ENCODE measurements at places on chromosomes 12 and 14.

DNA sequence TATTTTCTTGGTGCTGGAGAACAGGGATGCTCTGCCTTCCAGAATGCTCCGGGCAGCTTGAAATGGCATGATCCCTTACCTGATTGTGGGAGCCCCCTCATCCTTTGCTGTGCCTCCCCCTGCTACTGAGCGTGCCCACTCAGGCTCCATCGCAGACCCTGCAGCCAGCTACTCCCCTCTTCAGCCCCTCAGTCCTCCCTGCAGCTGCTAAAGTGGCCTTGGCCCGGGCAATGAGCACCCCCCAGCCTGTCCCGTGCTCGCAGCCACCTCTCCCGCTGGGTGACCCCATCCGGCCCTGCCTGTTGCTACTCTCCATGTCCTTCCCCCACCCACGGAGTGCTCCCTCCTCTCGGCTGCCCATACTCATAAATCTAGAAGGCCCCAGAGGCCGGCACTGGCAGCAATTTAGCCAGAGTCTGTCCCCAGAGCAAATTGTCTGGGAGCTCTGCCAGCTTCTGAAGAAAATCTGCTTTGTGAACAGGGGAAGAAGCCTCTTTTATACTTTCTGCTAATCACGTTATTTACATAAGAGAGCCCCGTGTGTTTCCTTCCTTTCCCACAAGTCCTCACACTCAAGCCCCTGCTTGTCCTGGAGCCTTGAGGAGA is 143.7 kb upstream of the FRMD6 start:
- DNase-seq, result no peak

- DNase-seq, result no peak
Measured at GRCh38 chr12:21659383-21659782, 1.7 kb upstream of the LDHB start.

- no peak for DNase-seq
Measured at GRCh38 chr12:76240281-76240680, 107.9 kb downstream of the BBS10 start.

DNA sequence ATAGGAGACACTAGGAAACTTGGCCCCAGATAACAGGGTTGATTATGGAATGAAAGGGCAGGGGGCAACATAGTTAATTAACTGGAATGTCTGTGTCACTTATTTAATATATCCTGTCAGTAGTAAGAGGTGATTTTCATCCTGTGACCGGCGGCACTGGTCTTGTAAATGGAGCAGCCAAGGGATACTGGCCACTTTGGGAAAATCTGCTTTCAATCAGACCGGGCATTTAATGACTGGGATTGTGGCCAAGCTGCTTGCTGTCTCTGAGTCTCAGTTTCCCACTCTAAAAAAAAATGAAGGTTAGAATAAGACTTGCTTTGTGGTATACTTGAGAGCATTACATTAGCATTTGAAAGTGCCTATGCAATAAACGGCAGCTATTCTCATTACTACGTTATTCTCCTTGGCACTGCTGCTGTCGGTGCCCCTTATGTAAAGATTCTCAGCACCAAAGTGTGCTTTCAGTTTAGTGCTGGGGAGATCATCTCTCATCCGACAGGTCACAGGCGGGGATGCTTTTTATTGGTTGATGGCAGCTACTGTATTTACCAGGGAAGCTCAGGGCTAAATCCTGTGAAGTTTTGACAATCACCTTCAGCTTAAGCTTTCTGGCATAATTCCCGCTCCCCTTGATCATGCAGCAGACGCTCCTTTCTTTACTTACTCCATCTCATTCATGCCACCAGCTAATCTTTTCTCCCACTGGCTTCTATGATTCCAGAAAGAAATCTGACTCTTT is 162.1 kb downstream of the ESRRB start:
- no peak for DNase-seq

DNA sequence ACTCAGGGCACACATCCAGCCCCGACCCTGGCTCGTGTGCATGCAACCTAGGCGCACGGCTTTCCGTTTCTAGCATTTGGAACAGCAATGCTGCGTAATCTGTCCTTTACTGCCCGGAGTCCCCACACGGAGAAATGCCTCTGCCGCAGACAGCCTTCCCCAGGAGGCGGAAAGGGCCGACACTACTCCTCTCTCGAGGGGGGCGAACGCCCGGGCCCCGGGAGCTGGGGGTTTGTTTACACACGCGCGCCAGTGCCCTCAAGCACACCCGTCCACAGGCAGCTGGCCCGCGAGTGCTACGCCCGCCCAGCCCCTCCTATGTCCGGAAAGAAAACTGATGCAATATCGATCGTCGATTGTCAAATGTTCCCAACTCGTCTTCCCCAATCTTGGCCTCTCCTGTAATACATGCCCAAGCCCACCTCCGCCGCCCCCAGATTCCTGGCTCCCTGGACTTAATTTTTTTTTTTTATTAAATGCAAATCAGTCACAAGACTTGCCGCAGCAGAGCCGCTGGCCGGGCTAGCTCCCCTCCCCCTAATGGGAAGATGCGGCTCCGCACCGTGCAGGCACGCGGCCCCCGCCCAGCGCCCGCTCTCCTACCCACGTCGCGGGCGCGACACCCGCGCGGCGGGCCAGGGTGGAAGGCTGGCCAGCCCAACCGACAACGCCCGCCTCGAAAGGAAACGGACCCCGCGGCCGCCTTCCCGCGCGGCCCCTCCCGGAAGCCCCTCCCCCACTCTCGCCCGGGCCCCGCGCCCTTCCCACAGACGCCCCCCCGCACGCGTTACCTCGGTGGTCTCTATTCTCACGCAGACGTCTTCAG is 642 bp downstream of the SLC38A2 start:
- peak; percentile 81 for DNase-seq

GRCh38 chr14:20680363-20680762 is 4.0 kb upstream of the RNASE4 start:
- DNase-seq, result no peak

- DNase-seq, result no peak
Measured at GRCh38 chr14:31969699-31970240, 107.3 kb upstream of the ARHGAP5 start.

- DNase-seq, result peak; percentile 75
Measured at GRCh38 chr12:118120579-118121363, 15.2 kb upstream of the PEBP1 start.

DNA sequence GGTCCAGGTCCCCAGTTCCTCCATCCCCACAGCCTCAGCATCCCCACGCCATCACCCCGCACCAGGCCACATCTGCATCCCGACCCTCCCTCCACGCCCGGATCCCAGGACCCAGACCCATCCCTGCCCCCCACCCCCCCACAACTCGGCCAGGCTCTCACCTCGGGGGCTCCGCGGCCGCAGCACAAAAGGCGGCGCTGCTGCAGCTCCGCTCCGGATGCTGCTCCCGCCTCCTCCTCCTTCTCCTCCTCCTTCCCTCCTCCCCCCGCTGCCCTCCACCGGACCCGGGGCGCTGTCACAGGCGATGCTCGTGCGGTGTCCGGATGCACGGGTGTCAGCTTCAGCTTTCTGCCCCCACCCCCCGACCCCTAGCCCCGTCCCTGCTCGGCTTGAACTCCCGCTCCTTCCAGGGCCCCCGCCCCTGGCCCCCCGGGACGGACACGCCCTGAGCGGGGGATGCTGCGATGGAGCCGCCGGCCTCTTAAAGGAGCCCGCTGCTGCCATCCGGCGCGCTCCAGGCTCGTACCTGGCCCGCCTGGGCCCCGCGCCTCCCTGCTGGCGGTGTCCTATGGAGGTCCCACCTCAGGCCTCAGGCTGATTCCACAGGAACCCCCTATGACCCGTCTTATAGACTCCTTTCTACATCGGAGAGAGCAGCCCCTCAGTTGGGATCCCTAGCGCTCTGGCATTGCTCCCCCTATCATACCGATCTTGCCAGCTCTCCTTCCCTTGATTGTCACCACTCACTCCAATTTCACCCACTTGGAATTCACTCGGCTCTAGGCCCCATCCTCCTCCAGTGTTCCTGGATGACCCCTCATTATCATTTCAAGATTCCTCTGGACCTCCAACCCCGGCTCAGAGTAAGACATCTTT is at the start of gene MAP3K12:
Gene MAP3K12 (minus strand): TSS at position 193 of the 876 bp plus-strand sequence. CDS start 12,067 bp downstream, outside the sequence.
- peak; percentile 39 for DNase-seq

DNA sequence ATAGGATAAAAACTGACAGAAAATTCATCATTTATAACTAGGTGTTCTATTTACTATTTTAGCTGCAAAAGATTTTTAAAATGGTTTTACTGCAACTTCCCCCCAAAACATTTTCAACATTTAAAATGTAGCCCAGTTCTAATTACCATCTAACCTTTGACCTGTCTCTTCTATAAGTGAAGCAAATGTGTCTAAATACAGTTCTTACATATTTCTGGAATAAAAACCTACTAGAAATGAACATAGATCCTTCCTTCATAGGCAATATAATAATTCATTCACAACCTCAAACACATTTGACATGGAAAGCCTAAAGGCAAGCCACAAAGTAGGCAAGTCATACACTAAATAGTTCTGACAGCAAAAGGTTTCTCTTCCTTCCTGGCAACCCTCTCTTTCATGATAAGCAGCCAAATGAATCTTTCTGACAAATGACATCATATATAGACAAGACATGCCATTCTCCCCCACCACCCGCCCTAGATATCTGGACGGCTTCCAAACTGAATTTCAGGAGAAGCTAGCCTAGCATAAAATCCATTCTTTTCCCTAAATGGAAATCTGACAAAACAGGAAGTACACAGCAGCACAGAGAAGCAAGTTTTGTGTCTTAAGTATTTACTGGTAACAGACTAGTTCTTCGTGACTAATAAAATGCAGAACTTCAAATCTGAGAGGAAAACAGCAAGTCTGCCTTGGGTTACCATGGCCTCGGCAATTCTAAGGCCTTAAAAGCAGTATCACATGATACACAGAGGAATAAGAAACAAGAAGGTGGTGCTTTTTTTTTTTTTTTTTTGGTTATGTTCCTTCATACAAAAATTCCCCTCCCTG is 17.2 kb upstream of the ARID4A start:
- peak; percentile 96 for DNase-seq

GRCh38 chr12:43237238-43237879 is 314.6 kb downstream of the ADAMTS20 start:
- DNase-seq, result no peak

DNA sequence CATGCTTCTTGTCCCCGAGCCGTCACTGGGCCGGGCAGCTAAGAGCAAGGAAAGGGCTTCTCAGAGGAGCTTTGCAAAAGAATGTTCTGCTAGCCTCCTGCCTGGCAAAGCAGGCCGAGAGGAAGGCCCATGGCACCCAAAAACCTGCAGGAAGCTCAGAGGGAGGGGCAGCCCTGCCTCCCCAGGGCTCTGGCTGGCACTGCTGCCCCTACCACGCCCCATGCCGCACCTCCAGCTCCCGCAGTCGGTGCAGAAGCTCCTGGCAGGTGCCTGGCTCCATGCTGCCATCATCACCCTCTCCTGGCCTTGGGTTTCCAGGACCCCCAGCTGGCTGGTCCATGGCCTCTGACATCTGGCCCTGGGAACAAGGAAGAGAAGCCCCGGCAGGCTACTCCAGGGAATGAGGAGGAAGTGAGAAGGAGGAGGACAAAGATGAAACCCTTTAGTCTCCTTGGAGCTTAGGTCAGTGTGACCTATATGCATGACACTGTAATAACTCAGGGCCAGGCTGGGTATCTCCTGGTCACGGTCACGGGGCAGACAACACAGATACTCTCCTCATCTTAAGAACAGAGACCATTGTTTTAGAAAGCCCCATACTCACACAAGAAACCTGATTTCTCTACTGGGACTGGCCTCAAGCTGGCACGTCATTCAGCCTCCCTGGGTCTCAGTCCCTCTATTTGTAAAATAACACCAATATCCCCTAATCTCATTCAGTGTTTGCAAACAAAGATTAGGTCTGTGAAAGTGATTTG is 24.3 kb downstream of the NCKAP5L start:
- DNase-seq, result no peak

DNA sequence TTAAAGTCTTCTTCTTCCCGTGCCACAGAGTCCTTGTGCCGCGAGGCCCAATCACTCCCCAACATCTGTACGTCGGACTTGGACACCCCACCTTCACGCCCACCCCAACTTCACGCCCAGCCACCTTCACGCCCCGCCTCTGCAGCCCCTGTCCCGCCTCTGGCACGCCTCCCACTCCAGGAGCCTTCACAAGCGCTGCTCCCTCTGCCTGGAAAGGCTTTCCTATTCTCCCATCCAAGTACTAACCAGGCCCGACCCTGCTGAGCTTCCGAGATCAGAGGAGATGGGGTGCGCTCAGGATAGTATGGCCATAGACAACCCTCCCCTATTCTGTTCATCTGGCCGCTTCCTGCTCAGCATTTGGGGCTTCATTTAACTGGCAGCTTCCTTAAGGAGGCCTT is 17.3 kb upstream of the EIF5 start:
- DNase-seq, result no peak

DNA sequence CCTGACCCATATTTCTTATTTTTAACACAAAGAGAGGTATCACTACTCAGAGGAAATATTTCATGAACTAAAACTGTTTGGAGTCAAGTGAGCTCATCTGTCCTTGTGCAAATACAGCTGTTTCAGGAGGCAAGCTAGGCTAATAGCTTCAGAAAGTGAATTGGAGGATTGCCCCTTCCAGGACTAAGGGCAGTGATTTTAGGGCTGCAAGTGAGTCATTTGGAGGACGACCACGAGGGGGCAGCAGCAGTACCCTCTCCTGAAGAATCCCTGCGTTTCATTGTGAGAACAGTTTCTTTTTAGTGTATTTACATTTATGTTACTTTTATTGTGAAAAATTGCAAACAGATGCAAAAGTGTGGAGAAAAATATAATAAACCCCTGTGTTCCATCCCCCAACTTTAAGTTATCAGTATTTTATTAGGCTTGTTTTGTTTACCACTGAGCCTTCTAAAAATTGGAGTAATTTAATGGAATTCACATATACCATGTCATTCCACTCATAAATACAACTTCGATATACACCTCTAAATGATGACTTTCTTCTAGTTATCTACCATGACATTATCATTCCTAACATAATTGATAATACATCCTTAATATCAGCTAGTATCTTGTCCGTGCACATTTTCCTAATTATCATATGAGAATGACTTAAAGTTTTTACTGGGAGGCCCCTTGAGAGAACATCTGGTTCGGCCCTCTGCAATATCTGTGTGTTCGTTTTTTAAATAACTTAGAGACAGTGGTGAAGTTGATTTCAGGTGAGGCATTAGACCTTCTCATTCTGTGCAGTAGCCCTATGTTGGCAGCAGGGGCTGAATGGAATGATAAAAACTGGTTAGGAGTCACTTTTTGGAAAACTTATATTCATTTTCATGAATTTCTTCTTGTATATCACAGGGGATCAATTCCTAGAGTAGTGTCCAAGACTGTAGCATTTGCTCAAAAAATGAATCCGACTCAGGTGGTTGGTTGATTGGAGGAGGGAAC is 13.7 kb downstream of the FOXJ2 start:
- DNase-seq, result peak; percentile 89

GRCh38 chr12:28033538-28033915 is 61.0 kb upstream of the PTHLH start:
- no peak for DNase-seq

DNA sequence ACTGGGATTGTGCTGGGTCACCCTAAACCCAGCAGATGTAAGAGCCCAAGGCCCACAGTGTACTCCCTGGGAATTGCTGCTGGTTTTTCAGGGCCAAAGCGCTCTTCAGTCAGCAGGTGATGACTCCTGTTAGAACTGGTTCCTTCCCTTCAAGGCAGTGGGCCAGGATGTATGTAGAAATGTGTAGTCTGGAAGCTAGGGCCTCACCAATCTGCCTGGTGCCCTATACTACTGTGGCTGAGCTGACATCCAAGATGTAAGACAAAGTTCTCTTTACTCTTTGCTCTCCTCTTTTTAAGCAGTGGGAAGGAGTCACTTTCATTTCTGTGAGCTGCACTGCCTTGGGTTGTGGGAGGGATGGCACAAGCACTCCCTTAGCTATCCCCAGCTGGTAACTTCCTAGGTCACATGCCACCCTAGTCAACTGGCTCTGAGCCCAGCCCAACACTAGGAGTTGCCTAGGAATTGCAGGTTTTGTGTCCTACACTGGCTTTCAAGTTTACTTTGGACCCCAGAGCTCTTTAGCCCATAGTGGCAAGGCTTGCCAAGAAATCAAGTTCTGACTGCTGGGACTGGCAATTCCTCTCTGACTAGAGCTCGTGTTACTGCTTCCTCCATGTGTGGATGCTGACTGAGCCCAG is 249.2 kb downstream of the C12orf50 start:
- DNase-seq, result no peak
